ENCODE measurements at places on chromosomes 16 and 17.
A peak's percentile ranks its signal among the peaks of the same experiment; 100 is the strongest.

- DNase-seq: no peak
Measured at GRCh38 chr17:63503341-63503705, 19.8 kb upstream of the KCNH6 start.

DNA sequence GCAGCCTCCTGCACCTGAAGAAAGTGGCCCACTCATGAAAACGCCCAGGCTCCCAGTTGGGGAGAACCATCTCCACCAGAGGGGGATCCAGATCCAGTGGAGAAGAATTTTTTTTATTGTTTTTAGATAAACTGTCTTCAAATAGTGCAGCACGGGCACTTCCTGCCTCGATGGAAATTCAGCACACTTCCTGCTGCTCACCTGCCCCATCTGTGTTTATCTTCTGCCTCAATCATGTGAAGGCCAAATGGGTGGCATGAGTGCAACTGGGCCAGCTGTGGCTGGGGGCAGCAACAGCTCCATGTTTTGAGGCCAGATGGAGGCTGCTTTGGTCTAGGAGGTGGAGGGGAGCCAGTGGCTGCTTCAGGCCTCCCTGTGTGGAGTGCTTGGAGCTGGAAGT is 75.9 kb upstream of the WSB1 start:
- no peak for DNase-seq

GRCh38 chr17:61404663-61404912 is 4.9 kb downstream of the TBX2 start:
- no peak for DNase-seq

- DNase-seq: no peak
Measured at GRCh38 chr16:52308051-52308450, 238.9 kb downstream of the TOX3 start.

GRCh38 chr16:11258553-11259492 is 2.8 kb upstream of the SOCS1 start:
- no peak for DNase-seq

GRCh38 chr17:74680941-74681340 is 31.8 kb downstream of the CD300LF start:
- peak; percentile 65 for DNase-seq

DNA sequence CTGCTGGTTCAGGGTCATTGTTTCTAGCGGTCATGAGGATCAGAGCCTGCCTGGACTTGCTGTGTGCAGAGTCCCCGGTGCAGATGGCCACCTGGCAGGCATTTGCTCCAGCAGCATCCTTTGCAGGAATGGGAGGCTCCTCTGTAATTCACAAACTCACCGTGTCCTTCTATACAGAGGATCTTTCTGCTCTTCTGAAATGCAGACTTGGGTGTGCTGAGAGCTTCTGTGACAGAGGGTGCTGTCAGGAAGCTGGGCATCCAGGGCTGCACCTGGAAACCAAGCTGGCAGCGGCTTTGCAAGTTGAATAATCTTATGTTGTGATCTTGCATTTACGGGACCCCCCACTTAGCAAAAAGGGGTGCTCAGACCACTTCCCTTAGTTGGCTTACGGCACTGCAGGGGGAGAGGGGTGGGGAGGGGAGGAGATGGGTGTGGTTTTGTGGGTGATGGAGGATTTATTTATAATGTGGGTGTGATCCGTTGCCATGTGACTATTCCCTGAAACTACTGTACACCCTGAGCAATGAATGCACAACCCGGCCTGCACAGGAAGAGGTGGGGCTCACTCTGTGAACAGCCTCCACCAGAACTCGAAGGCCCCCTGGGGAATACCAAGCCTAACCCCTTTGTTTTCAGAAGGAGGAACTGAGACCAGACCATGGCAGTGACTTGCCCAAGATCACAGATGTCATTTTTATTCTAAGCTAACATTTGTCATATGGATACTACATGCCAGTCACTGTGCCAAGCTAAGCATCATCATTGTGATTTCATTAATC is 178.3 kb downstream of the PRKCB start:
- no peak for DNase-seq

DNA sequence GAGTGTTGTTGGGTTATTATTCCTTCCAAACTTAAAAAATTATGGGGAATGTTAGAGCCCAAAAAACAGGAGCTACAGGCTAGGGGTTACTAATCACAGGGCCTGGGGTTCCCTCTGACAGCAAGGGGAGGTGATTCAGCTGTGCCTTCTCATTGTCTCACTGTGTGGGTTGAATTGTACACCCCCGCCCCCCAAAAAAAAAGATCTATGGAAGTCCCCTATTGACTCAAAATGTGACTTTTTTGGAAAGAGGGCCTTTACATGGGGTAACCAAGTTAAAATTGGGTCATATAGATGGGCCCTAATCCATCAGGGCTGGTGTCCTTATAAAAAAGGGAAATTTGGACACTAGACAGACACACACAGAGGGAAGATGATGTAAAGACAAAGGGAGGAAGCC is 190.2 kb downstream of the SOX9 start:
- no peak for DNase-seq

DNA sequence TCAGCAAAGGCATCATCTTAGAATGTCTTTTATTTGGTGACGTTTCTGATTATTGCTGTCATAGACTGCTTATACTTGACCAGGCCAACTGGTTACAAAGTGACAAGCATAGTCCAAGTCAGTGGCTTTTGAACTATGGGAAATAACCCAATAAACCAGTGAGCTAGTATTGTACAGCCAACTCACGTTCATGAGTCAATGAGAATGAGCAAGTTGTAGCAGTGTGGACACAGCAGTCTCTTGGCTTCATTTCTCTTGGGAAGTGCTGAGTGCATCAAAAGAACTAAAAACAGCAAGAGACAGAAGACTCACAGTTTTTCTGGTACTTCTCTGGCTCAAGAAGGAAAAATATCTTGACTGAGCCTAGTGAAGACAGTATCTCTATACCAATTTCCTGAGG is 36.9 kb upstream of the CRISPLD2 start:
- no peak for DNase-seq

DNA sequence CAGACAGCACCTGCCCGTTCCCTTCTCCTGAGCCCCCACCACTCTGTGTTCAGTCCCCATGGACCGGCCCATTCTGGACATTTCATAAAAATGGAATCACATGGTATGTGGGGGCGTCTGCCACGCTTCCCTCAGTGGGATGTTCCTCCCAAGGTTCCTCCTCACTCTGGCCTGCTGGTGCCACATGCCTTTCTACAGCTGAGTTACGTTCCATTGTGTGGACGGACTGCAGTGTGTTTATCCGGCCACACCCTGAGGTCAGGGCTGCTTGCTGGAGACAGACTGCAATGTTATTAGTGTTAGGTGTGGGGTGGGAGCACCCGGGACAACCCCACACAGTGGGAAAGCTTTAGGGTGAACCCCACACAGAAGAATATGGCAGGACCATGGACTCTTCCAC is 5.9 kb upstream of the AATK start:
- no peak for DNase-seq

DNA sequence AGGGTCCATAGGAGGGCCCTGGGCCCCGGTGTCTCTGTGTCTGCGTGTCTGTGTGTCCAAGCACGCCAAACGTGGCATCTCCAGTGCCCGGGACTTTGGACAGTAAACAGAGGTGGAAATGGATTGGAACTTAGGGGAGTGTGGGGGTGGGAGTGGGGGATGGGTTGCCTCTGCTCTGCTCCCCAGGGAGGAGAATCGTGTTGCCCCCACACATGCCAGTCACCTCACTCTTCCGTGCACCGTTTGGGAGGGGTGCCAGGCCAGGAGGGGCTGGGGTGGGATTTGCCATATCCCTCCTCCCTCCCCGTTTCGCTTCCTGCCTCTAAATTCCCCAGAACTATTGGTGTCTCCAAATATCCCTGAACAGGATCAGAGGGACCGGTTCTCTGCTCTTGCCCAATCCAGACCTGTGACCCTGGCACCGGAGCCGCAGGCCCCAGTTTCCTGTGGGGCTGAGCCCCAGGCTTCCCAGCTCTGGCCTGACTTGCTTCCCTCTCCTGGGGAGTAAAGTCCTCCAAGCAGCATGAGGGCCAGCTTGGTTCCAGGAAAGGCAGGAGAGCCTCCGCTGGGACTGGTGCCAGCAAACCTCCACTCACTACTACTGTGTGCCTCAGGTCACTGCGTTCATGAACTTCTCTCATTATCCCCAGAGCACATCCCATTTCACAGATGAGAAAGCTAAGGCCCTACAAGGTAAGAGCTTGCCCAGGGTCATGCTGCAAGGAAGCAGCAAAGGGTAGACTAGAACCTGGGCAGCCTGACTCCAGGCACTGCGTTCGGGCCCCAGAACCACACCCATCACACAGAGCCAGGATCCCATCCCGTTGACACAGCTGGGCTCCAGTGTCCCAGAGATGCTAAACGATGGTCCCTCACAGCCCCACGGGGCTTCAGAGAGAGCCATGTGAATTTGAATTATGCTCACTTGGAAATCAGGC is at the start of gene ASGR1:
TSS of gene ASGR1 (minus strand) at position 54 of the 938 bp plus-strand sequence. CDS start 807 bp downstream, outside the sequence.
- no peak for DNase-seq

DNA sequence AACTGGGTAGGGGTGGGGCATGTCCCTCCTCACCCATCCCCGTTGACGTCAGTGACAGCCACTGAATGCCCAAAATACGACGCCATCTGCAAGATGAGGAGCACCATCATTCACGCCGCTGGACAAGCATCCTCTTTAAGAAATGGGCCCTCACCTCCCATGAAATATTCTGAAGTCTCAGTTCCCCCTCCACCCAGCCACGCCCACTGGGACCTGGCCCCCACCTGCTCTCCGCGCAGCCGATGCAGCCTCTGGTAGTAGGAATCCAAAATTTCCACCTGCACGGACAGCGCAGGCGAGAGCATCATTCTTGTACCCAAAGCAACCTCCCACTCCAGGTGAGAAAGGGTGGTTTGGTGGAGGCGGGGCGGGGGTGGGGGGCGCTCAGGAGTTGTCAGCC is 5.6 kb downstream of the ITGA2B start:
- DNase-seq: no peak

GRCh38 chr17:887551-888209 is 91.9 kb downstream of the NXN start:
- no peak for DNase-seq
